GM23248 (cell line): ENCODE measurements at places on chromosomes 13 and 19. TPM values are rescaled to one million over a fixed set of nuclear protein-coding genes. Genes with fewer than 3 reads are reported as not detected.

GRCh38 chr13:99514801-99515200, 13.5 kb downstream of the TM9SF2 start:
- H3K27ac ChIP-seq, result no peak overlapping the region
- no peaks in the 10 kb centered on the region for H3K27me3 ChIP-seq
- H3K4me1 ChIP-seq, result peaks cover 11% of the 10 kb centered on the region
- H3K36me3 ChIP-seq, result 0 out of 2 replicates have a peak, but pooled peaks cover 7% of the 10 kb centered on the region
- no peak overlapping the region for H3K4me3 ChIP-seq

ZSWIM4 gene
- 2.9 and 3.0 TPM in 2 replicates for total RNA-seq

FIZ1 gene
- 3.4 and 5.6 TPM in 2 replicates for total RNA-seq

DNA sequence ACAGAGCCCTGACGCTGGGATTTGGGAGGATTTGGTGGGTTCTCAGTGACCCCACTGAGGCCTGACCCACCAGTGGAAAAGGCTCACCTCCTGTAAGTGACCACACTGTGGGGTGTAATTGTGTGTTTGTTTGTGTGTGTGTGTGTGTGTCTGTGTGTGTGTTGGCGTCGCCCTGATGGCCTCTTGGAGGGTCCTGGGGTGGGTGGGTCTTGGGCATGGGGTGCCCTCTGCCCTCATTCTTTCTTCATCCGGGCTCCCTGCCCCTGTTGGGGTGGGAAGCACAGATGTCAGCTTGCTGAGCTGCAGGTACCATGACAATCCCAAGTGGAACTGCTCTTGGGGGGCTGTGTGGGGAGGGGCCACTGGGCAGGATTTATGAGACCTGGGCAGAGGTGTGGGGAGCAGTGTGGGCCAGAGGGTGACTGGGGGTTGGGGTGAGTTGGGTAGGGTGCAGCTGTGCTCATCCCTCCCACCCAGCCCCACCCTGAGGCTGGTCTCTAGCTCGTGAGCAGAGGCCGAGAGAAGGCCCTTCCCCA, 22.8 kb downstream of the WTIP start:
- H3K4me3 ChIP-seq, result no peak overlapping the region
- H3K27me3 ChIP-seq, result no peaks in the 10 kb centered on the region
- 0 out of 2 replicates have a peak, but pooled peaks cover 6% of the 10 kb centered on the region for H3K4me1 ChIP-seq
- no peak overlapping the region for H3K27ac ChIP-seq

ZNF850 gene
- 1.2 and 1.5 TPM in 2 replicates for total RNA-seq

DNA sequence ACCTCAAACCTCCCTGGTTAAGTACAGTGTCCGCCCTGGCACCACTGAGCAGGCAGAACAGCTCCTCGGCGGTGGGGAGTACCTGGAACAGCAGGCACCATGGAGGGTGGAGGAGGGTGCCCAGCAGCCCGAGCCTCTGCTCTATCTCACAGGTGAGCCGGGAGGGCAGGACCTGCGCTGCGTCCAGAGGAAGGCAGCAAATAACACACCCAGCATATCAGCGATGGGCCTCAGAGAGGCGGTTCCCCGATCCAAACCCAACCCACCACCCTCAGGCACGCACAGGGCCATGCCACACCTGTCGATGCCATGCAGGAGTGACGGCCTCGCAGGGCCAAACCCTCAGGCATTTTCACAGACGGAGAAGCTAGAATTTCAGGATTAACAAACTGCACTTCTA, 11.8 kb downstream of the PEPD start:
- DNase-seq, result no peak
- no peak overlapping the region for H3K27ac ChIP-seq
- no peaks in the 10 kb centered on the region for H3K36me3 ChIP-seq
- H3K27me3 ChIP-seq, result no peaks in the 10 kb centered on the region
- H3K4me3 ChIP-seq, result no peak overlapping the region

DNA sequence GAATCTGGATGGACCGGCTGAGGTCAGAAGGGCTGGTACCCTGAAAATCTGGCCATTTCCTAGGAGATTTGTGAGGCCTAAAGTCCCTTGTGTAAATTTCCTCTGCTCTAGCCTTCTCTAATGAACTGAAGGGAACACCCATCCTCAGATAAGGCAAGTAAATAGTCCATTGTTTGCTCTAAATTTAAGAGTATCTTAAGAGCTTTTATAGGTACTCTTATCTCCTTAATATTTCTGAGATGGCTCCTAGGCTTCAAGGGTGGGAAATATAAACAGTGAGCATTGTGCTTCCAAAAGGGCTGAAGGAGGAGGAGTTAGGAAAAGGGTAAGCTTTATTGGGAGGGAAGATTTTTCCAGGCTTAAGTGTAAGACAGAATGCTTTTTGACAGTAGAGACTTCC, 148.7 kb upstream of the EDNRB start:
- H3K4me1 ChIP-seq, result no peaks in the 10 kb centered on the region
- H3K36me3 ChIP-seq, result no peaks in the 10 kb centered on the region
- DNase-seq, result no peak
- H3K27ac ChIP-seq, result no peak overlapping the region
- no peak overlapping the region for H3K4me3 ChIP-seq

GRCh38 chr13:46717856-46718255, 79.1 kb downstream of the ESD start:
- H3K4me1 ChIP-seq, result no peaks in the 10 kb centered on the region
- no peak overlapping the region for H3K4me3 ChIP-seq
- DNase-seq, result no peak
- no peak overlapping the region for H3K27ac ChIP-seq
- H3K27me3 ChIP-seq, result no peaks in the 10 kb centered on the region
- H3K36me3 ChIP-seq, result 0 out of 2 replicates have a peak, but pooled peaks cover 3% of the 10 kb centered on the region

- DNase-seq, result no peak
- no peak overlapping the region for H3K27ac ChIP-seq
- no peaks in the 10 kb centered on the region for H3K36me3 ChIP-seq
- H3K4me3 ChIP-seq, result no peak overlapping the region
Measured at GRCh38 chr13:79194272-79194671, 211.8 kb downstream of the RBM26 start.

DNA sequence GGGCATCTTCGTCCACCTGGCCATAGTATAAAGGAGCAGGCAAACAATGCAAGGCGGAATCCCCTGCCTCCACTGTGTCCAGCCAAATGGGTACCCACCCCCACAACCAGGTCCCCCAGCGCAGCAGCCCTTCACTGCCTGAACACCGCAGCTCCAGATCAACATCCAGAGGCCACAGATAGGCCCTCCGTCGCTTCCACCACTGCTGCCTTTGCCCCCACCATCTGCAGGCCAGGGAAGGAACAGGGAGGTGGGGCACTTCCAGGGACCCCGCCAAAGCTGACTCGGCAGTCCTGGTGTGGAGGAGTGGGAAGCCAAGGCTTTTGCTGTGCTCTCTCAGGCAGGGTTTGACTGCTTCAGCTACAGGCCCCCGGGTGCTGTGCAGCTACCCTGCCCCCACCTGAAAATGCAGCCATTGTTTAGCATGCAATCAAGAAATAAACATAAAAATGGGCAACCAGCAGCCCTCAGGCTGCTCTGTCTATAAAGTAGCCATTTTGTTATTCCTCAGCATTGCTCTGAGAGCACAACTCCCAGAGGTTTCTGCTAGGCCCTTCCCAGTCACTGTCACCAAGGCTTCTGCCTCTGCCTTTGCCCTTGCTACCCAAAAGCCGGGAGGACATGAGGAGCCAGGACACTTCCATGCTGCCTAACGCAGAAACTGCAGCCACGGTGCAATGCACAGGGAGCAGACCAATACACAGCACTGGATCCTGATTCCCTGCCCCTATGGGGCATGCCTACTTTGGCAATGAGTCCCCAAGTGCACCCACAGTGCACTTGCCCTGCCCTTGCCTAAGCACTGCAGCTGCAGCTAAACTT, 733.2 kb upstream of the KLHL1 start:
- no peak overlapping the region for H3K4me3 ChIP-seq
- H3K36me3 ChIP-seq, result no peaks in the 10 kb centered on the region
- H3K27me3 ChIP-seq, result no peaks in the 10 kb centered on the region

DNA sequence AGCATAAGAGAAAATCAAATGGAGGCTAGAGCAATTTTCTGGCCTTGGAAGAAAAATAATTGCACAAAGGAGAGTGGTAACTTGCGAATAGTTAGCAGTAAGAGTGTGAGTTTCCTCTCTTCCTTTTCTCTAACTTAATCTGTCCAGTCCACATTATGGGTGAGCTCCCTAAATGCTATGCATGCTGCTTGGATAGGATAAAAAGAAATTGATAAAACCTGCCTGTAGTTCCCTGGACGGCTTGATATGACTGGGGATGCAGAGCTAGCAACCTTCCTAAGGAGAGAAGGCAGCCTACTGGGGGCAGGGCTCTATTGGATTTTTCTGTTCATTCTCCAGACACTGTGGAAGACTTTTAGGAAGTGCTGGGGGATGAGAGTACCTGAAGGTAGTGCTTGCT, 311.3 kb downstream of the LMO7 start:
- no peaks in the 10 kb centered on the region for H3K36me3 ChIP-seq
- no peak for DNase-seq
- no peak overlapping the region for H3K4me3 ChIP-seq
- no peaks in the 10 kb centered on the region; the same call in 1 of the 2 replicates for H3K27me3 ChIP-seq
- H3K27ac ChIP-seq, result no peak overlapping the region
